CD4-positive, CD25-positive, alpha-beta regulatory T cell (primary cell): ENCODE measurements at places on chromosomes 7 and 10. TPM values are rescaled to one million over a fixed set of nuclear protein-coding genes. Genes with fewer than 3 reads are reported as not detected.

Gene DNAH11
- not detected for total RNA-seq

Gene RBP3
- not detected for total RNA-seq

Gene CDH23
- total RNA-seq = 5.6 TPM

Gene FAM25C
- total RNA-seq = not detected

Gene ITIH2
- total RNA-seq = not detected

Gene XPNPEP1
- 52.4 TPM for total RNA-seq

Gene KEL
- total RNA-seq = 1.1 TPM

Gene SPDYE2B
- total RNA-seq = not detected

Gene STOX1
- 0.30 TPM for total RNA-seq

Gene GPR15LG
- not detected for total RNA-seq

Gene SPDYE9
- not detected for total RNA-seq

Gene TDRD1
- not detected for total RNA-seq

Gene CHST12
- total RNA-seq = 27.8 TPM

Gene PCLO
- not detected for total RNA-seq

Gene VIPR2
- not detected for total RNA-seq
